ENCODE measurements at places on chromosomes 2 and 18.
A peak's percentile ranks its signal among the peaks of the same experiment; 100 is the strongest.

DNA sequence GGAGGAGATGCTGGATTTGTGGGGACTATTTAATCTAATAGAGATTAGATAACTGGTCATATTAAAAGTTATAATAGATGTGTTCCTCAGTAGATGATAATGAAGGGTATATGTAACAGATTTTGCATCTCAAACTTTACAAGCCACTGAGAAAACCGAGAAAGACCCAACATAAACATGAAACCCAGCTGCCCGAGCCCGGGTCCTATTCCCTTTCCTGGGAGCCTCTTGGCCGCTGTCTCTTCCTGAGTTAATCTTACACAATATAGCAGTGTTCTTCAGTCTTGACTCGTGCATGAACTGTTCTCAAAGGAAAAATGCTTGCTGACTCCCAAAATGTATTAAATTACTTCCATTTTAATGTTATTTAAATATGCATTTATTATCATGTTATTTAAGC is 94.5 kb downstream of the COPS8 start:
- no peak for DNase-seq

DNA sequence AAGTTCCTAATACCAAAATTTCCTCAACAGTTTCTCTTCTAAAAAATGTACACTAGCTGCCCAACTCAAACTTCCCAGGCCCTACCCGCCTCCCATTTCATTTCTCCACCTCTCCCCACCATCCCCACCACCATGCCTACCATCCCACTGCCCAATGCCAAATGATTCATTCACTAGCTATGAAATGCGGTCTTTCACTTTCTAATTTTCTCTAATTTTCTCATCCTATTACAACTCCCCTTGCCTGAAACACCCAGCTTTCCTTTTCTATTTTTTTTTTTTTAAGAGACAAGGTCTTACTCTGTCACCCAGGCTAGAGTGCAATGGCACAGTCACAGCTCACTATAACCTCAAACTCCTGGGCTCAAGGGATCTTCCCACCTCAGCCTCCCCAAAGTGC is 38.4 kb downstream of the KIDINS220 start:
- DNase-seq = no peak

- DNase-seq = no peak
Measured at GRCh38 chr2:29394311-29394980, 279.2 kb downstream of the CLIP4 start.

- DNase-seq = no peak
Measured at GRCh38 chr2:78024996-78025395, 502.8 kb upstream of the LRRTM4 start.

GRCh38 chr2:128311216-128311754 is 7.4 kb downstream of the HS6ST1 start:
- DNase-seq = no peak

- DNase-seq = no peak
Measured at GRCh38 chr2:86038291-86039081, 67.2 kb downstream of the POLR1A start.

DNA sequence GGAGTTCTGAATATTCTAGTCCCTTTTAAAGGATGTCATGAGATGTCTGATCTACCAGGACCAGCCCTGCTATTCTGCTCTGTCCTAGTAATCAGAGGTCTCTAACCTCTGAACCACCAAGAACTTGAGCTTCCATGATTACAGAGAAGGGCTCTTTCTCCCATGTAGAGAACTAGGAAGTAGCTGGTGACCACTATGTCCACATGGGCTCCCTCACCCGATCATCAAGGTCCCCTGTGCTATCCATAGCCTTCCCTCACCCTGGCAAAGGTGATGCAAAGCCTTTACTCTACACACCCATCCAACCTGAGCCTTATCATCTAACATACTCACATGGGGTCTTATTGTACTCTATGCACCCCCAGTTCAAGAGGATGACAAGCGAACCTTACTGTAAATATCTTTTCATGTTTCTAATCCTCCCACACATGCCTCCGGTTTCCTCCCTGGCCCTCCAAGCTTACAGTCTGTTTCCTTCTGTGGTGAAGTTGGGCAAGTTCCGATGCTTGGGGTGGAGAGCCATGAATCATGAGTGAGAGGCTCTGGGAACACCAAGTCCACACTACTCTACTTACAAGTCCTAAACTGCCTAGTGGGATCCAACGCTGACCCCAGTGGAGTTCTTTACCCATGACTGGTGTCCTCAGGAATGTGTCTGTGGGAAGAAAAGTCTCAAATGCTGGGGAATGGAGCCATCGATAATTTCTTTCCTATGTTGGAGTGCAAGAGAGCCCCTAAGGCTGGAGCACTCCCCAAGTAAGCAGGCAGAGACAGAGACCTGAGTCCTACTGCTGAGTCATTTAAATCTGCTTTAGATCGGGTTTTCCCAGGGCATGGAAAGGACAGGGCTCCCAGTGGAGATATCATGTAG is 73.3 kb upstream of the KLF7 start:
- peak; percentile 100 for DNase-seq

- DNase-seq = no peak
Measured at GRCh38 chr2:122315306-122315705, 559.9 kb downstream of the TSN start.

- no peak for DNase-seq
Measured at GRCh38 chr2:52036853-52037252, 1004.9 kb upstream of the NRXN1 start.

GRCh38 chr2:240655931-240656886 is 26.5 kb downstream of the AQP12B start:
- DNase-seq = peak; percentile 20

- DNase-seq = no peak
Measured at GRCh38 chr2:202847693-202848524, 23.7 kb downstream of the ICA1L start.

DNA sequence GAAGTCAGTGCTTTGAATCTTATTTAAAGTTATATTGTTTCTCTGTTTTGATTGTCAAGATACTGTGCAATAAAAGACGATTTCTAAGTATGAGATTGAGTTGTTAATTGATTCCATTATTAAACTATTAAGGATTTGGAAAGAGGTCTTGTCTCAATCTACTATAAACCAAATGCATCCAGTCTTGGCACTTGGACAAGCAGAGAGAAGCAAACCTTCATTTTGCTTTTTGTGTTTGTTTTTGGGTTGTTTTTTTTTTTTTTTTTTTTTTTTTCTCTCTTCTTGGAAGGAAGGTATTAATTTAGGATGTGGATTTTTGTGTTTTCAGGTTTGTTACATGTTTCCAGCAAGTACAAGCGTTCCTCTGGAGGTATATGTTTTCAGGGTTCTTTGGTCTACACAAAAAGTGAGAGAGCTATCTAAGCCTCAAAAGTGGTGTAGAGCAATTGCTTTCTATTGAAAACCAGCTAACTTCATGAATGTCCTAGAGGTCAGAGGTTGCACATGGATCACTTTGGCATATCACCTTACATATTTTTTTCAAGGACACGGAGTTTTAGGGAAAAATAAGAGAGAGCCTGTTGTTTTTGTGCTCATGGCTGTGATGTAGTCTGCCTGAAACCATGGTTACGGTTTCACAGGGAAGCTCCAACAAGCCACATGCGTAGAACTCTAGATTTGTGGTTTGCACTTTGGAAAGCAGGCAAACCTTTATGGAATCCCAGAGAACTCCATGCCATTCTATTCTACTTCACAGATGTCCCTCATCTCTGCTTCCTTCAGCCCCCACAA is 1.8 kb downstream of the PRKCE start:
- DNase-seq = no peak

DNA sequence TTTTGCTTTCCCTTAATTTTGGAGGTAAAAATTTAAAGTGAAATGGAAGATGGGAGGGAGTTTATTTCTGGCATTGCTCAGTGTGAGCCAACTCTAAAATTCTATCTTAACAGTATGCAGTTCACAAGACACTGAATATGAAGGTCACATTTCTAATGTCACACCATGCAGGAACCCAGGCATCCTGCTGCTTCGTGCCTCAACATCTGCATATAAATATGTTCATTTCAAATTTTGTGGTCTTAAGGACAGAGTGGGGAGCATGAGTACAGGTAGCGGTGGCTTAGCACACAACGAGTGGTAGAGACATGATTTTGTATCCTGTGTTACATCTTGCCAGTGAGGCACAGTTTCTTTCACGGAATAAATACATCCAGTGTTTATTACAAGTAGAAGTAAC is 102.4 kb downstream of the ARL4C start:
- no peak for DNase-seq

DNA sequence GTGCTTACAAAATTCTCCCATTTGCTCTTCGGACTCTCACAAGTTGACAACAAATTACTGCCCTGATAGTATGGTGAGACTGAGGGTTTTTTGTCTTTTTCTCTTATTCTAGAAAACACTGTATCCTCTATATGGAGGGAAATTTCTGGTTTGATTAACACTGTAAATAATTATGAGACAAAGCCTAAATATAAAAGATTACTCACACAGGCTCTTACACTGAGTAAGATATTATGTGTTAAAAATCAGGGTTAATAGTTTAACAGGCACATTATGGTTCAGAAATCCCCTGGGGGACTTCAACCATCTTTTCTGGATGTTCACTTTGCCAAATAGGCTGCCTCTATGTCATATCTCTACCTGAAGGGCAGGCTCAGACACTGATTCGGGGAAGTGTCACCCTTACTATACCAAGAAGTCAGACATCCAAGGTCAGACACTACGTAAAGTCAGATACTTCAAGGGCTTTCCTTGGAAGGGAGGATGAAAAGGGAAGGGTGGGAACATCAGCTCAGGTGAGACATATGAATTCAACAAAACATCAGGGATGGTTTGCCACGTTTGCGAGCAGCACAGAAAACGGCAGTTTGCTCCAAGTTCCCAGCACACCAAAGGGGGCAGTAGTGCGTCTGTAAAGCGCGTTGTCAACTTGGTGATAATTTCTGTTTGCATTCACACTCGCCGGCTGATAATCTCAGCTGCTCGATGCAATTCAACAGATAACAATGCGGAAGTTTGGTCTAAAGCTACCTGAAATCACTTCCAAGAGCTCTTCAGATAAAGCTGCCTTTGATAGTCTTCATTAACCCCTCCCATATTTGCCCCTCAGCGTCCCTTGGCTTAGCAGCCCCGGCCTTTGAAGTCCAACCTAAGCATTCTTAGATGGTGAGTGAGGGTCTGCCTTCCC is 972 bp upstream of the RASGRP3 start:
- DNase-seq = peak; percentile 77

DNA sequence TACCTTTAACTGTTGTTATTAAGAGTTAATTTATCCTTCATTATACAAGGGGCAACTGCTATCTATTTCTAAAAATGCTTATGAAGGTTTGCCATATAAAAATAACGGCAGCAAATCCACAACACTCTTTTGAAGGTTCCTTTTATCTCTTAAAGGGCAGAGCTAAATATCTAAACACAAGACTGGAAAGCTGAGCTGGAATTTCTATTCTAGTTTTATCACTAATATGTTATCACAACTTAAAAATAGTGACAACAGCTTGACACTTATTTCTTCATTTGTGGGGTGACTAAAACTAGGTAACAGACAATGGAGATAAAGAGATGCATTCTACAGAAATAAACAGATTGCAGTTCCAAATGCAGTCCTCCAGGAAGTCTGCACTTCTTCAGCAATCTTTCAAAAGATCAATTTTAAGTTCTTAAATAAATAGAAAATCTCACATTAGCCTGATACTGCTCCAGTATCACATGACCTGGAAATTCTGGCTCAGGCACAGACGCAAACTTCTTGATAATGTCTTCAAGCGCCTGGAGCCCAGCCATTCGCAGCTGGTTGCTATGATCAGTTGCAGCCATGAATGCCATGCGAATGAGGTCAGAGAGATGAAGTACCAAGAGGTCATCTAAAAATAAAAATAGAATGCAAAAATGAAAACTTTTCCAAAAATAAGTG is 54.0 kb upstream of the STRN start:
- no peak for DNase-seq

- DNase-seq = peak; percentile 39
Measured at GRCh38 chr2:177543007-177543760, 150.6 kb downstream of the AGPS start.

- DNase-seq = peak; percentile 82
Measured at GRCh38 chr2:70084973-70085710, 2.1 kb upstream of the PCBP1 start.

GRCh38 chr2:207385903-207386302 is 143.9 kb upstream of the CREB1 start:
- peak; percentile 53 for DNase-seq

- no peak for DNase-seq
Measured at GRCh38 chr18:30588673-30589164, 453.8 kb downstream of the DSC3 start.

DNA sequence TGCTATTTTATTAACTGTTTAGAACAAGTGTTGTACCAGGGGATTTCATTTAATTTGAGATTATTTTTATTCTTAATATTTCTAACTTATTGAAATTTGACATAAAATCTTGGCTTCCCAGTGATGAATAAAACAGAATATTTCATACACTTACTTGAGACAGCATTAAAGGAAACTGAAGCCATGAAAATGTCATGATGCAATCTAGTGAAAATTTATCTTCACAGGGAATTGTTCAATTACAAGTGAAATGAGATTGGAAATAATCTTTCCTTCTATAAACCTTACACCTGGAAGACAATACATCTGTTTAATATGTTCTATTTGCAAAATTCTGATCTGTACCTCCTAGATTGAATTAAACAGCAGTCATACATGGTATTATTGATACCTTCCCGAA is 511.0 kb upstream of the CDH7 start:
- no peak for DNase-seq

DNA sequence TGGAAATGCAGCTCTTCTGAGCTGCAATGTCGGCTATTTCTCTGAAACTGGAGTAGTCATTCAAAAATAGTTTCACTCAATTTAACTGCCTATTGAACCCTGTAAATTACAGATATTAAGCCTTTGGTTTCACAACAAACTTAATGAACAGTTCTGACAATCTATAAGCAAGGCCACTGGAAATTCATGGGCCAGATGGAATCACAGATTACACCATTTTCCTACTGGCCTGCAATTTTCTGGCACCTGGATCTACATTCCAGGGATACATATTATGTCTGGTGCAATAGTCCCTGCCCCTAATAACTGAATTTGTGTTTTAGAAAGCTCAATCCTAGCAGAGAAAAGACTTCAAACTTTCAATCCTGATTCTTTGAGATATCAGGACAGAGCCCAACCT is 551.7 kb downstream of the RNF144A start:
- no peak for DNase-seq

- no peak for DNase-seq
Measured at GRCh38 chr2:37858725-37859267, 66.3 kb upstream of the RMDN2 start.

GRCh38 chr18:77393519-77393918 is 143.9 kb downstream of the GALR1 start:
- DNase-seq = no peak
